Sciatic nerve (tissue), 2 donors: ENCODE measurements at places on chromosomes 16 and 17. TPM values are rescaled to one million over a fixed set of nuclear protein-coding genes. Genes with fewer than 3 reads are reported as not detected.

Gene RNF112
- 3.9 TPM for total RNA-seq

Gene IL34
- 64.0 TPM for total RNA-seq

DNA sequence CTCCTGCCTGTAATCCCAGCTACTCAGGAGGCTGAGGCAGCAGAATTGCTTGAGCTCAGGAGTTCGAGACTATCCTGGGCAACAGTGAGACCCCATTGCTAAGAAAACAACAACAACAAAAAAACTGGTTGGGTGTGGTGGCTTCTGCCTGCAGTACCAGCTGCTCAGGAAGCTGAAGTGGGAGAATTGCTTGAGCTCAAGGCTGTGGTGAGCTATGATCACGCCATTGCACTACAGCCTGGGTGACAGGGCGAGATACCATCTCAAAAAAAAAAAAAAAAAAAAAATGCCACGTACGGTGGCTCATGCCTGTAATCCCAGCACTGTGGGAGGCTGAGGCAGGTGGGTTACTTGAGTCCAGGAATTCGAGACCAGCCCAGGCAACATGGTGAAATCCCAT is 34.1 kb downstream of the NME2 start:
- DNase-seq = no peak

DNA sequence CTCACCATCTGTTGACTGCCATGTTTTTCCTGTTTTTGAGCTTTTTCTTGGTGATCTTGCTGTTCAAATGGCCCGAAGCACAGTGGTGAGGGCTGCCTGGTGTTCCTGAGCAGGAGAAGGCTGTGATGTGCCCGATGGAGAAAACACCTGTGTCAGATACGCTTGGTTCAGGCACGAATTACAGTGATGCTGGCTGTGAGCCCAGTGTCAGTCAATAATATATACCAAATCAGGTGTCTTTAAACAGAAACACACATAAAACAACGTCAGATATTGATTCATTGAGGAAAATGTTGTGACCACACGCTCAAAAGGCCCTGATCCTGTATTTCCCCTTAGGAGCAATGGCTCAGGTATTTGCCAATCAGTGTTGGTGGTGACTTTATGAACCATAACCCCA is 111.7 kb downstream of the SDR42E1 start:
- DNase-seq = no peak

DNA sequence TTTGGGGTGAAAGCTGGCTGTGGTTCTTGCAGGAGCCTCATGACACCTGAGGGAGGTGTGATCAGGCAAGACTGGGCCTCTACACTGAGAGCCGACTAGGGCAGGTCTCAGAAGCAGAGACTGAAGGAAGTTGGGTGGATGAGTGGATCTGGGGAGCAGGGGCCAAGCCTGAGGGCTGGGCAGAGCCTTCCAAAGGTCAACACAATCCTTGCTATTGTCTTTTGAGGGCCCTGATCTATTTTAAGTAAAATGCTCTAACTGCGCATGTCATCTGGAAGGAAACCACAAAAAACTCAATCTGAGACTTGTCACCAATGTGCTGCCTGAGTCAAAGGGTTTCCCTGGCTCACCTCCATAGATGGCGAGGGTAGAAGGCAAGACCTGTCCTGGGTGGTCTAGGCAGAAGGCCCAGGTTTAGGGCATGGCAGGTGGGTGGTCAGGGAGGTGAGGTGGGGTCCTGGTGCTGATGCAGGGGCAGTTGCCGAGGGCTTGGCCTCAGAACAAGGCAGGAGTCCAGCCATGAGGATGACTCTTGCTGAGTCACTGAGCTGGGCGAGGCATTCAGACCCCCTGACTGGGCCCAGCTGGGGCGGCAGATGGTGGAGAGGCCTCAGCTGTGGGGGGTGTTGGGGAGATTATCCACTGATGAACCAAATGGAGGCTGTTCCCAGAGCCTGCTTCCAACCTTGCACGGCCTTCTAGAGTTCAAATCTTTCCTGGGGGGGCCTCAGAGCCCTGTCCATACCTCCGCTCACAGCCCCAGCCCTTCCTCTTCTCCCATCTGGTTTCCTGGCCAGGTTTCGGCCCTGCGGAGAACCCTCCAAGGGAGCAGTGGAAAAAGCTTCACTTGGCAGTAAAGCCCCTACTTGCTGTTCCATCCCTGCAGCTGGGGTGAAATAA is 5.1 kb downstream of the MVP start:
- DNase-seq = no peak

GRCh38 chr17:77085926-77086432 is 54.8 kb upstream of the SEC14L1 start:
- DNase-seq = no peak

DNA sequence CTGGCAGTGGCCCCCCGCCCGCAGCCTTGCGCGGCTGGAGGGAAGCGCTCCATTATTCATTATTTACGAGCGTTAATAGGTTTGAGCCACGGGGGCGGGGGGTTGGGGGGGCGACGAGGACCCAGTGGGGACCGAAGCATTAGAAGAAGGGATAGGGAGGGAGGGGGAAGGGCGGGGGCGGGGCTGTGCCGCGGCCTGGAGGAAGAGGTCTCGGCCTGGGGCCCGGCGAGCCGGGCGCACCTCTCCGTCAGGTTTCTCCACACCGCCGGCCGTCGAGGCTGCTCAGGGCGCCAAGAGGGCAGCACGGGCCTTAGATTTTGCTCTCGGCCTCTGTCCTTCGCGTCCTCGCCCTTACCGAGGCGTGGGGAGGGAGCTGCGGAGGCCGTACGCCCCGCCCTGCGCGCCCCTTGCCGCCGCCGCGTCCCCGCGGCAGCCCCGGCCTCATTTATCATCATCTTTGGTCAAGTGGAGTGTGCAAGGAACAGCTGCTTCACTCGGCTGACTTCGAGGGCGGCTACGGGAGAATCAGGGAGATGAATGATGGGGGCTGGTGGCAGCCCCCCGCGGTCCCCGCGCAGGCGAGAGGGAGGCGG is 54.2 kb downstream of the SREBF1 start:
- DNase-seq = no peak
